Ecto neural progenitor cell (in vitro differentiated cells): ENCODE measurements at places on chromosomes 7 and 10.

GRCh38 chr7:132735476-132735875 is 159.2 kb upstream of the PLXNA4 start:
- DNase-seq = no peak

- no peak for DNase-seq
These were observed 30.5 kb downstream of the JAKMIP3 start for GRCh38 chr10:132096223-132096622.

- DNase-seq = no peak
These were observed 22.0 kb upstream of the CTTNBP2 start for GRCh38 chr7:117895276-117895675.

DNA sequence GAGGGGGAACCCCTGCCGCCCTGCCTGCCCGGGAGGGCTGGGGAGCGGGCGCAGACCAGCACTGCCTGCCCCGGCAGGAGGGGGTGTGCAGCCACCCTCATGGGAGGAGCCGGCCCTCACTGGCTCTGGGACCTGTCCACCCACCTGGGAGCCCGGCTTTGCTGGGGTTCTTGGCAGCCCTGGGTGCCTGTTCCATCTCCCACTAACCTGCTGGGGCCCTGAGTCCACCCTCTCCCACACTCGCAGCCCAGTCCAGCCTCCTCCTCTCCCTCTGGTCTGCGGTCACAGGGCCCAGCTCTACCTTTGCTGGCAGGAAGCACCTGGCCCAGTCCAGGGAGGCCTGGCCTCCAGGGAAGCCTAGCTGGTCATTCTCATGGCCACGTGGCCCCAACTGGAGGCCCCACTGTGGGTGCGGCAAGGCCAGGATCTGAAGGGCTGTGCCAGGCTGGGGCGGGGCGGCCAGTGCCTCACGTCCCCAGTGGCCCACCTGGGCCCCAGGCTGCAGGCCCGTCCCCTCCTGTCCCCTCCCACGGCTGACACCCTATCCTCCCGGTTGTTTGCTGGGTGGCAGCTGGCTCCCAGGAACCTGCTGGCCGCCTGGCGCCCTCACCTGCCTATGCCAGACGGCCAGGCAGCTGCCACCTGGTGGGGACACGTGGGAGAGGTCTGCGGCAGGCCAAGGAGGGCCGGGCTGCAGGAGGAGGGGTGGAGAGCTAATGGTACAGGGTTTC is at the start of gene TMEM184A:
TSS of gene TMEM184A (minus strand) at position 393 of the 731 bp plus-strand sequence. CDS start 721 bp downstream, outside the sequence.
- no peak for DNase-seq

- no peak for DNase-seq
These were observed 109.7 kb upstream of the ANLN start for GRCh38 chr7:36279926-36280315.

- DNase-seq = no peak
These were observed 183.3 kb downstream of the STK31 start for GRCh38 chr7:23893176-23893941.

- no peak for DNase-seq
These were observed 42.8 kb downstream of the CPXM2 start for GRCh38 chr10:123848564-123849457.

DNA sequence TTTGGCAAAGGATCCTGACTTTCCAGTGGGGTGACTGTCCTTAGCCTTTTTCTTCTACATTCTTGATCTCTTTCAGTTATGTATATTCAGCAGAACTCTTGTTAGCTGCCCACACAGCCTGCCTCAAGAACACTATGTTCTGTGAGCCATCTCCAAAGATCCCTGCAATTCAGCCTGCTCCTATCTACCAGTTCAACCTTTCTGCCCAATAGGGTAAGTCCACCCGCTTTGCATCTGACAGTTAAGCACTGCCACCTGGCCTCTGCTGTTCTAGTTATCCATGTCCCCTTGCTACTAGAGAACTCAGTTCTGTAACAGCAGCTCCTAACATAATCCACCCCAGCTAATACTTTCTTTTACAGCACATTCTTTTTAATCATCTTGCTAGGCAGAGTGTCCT is 13.5 kb downstream of the OR9A2 start:
- DNase-seq = no peak

GRCh38 chr7:81672872-81673271 is 97.0 kb downstream of the HGF start:
- DNase-seq = no peak

- DNase-seq = no peak
These were observed 415.0 kb upstream of the NPVF start for GRCh38 chr7:25643286-25643685.

DNA sequence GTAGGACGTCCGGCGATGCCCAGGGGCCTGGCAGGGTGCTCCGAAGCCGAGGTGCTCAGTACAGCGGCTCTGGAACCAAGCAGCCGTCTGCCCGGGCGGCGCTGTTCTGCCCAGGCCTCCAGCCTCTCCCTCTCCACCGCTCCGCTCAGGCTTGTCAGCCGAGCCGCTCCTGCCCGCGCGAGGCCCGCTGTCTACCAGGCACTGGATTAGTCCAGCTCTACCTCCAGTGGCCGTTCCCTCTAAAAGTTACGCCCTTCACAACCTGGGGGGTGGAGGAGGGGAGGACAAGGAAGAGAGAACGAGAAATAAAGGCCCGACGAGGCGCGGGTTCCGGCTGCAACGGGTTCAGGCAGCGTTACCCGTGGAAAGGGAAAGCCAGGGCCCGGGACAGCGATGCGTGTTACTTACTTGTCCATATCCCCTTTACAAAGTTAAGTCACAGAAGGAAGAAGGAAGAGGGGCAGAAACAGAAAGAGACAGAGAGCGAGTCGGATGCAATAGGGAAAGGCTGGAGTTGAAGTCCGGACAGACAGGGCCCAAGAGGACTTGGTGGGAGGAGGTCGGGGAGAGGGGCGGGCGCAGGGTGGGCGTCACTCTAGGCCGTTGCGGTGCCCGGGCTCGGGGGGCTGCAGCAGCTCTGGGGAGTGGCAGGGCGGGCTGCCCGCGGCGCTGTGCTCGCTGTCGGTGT is 2.8 kb downstream of the SP8 start:
- DNase-seq = peak; percentile 68

DNA sequence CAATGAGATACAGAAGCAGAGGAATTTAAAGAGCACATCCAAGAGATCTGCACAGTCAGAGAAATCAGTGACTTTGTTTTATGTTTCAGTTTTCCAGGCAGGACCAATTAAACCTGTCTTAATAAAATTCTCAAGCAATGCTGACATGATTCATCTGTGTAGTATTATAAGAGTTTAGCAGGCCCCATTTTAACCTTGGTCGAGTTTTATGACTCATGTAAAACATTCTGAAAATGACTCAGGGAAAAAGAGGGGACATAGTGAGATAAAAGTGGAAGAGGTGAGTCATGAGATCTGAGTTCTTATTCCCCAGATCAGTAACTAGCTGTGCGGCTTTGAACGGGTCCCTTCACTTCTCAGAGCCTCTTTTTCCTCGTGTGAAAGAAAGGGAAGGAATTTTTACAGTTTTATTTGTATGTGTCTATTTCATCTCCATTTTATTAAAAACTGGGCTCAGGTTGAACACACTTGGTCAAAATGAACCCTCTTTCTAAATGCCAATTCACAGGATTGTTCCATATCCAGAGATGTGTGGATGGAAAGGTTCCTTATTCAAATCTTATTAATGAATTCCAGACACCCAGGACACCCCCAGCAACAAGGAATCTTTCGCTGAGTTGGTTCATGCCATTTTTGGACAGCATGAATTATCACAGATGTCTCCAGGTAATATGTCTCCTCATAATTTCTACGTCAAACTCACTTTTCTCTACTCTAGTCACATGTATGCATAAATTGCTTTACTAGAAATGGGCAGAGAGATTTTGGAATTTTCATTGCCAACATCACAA is 143.2 kb downstream of the JAZF1 start:
- no peak for DNase-seq

GRCh38 chr7:43004082-43004481 is 71.9 kb downstream of the MRPL32 start:
- DNase-seq = no peak

DNA sequence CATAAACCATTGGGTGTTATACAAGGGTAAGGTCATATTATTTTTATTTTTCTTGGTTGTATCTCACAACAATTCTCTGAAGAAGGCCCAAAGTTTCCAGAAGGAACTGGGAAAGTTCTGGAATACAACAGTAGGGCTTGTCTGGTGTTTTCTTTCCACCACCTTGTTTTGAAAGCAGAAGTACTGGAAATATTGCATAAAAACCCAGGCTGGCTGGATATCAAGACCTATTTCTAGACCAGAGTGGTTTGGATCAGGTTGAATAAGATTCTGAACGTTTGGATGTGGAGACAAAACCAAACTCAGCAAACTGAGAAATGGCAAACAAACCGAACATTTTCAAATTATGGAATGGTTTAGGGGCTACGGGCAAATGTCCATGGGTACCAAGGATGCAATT is 182.6 kb upstream of the FZD8 start:
- no peak for DNase-seq

GRCh38 chr7:69717221-69717620 is 118.9 kb downstream of the AUTS2 start:
- no peak for DNase-seq

DNA sequence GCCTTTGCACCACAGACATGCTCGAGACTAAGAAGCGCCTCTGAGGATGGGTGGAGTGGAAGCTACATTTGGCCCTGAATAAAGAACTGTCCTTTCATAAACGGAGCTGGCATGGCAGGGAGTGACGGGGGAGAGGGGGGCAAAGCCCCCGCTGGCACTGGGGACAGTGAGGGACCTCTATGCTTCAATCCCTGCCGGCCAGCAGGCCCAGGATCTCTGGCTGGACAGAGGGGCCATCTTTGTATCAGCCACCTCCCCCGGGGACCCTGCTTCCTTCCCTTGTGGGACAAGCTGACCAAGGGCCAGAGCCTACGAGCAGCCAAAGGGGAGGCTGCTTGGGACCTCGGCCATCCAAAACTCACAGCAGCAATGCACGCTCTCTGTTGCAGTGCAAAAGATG is 28.2 kb upstream of the ECHDC3 start:
- no peak for DNase-seq

DNA sequence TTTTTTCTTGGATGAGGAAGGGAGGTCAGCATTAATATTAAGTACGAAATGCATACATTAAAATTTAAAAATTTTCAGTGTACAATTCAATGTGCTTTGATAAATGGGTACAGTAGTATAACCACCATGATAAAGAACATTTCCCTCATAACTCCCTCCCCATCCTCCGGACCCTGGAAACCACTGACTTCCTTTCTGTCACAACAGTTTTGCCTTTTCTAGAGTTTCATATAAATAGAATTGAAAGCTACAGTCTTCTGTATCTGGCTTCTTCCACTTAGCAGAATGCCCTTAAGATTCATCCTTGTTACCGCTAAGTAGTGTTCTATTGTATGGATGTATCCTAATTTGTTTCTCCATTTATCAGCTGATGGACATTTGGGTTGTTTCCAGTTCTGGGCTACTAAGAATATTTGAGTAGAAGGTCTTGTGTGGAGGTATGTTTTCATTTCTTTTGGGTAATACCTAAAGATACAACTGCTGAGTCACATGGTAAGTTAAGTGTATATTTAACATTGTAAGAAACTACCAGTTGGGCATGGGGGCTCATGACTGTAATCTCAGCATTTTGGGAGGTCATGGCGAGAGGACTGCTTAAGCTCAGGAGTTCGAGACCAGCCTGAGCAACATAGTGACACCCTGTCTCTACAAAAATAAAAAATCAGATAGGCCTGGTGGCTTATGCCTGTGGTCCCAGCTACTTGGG is 30.8 kb downstream of the ABI1 start:
- DNase-seq = no peak

DNA sequence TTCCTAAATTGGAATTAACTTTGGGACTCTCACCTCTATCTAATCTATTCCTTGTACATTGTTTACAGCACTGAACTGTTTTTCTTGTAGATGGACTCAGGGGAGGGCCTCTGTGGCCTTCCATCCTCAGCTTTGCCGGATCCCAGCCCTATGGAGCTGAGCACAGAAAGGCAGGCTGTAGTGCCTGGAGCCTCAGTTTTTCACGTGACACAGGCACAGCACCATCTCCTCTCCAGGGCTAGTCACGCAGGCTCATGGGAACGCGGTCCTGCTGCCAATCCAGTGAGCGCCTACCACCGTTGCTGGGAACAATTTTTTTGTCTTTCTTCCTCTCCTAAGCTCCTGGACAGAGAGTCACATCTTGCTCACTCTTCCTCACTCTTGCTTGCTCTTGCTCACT is 75.6 kb upstream of the DDC start:
- no peak for DNase-seq

GRCh38 chr7:121420976-121421375 is 24.9 kb upstream of the FAM3C start:
- DNase-seq = no peak

GRCh38 chr10:60230892-60231291 is 158.8 kb downstream of the ANK3 start:
- no peak for DNase-seq

DNA sequence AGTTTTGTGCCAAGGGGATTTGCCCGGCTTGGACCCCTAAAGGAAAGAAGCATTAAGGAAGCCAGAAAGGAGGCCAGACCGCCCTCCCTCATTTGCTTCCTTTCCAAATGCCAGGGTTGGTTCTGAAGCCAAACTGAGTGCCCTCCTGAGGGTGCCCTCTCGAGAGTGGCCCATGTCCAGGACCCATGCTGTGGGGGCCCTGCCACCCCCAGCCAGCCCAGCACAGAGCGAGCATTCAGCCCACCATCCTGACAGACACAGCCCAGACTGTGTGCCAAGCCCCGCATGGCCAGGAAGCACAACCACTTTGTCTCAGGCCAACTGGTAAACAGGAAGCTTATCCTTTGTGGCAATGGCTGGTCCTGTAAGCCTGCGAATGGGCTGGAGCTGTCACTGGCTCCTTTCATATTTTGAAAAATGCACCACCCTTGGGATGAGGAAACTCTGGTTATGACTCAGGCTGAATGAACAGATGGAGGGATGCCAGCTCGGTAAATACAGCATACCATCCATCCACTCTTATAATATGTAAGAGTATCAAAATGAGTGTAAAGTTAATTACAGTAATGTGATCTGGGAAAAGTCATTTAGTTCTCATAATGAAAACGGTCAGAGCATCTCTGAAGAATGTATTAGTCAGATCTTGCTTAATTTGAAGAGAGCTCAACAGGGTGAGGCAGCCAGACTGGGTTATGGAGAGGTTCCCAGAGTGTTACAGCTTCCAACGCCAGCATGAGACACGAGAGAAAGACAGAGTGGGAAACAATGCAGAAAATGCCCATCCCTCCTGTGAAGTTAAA is 65.0 kb downstream of the STK17A start:
- no peak for DNase-seq

- no peak for DNase-seq
These were observed 240.4 kb downstream of the ARL4A start for GRCh38 chr7:12927635-12928434.

DNA sequence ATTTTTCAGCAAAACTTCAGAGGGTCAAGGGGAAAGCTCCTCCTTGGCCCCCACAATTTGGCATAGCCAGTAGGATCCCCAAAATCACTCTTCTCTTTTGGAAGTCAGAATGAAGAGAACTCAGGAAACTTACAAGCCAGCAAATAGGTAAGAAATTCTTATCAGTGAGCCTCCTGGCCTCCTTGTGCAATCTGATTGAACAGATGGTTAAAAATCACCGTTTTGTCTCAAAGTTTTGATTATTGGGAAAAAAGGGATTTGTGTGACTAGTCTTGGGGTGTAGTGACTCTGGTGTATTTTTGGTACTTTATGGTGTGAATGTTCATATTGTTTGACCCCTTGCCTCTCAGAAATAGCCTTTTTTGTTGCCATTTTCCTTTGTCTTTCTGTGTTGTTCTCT is 56.2 kb downstream of the HTR7 start:
- DNase-seq = no peak
